ENCODE measurements at places on chromosomes 5 and 9.
A peak's percentile ranks its signal among the peaks of the same experiment; 100 is the strongest.

DNA sequence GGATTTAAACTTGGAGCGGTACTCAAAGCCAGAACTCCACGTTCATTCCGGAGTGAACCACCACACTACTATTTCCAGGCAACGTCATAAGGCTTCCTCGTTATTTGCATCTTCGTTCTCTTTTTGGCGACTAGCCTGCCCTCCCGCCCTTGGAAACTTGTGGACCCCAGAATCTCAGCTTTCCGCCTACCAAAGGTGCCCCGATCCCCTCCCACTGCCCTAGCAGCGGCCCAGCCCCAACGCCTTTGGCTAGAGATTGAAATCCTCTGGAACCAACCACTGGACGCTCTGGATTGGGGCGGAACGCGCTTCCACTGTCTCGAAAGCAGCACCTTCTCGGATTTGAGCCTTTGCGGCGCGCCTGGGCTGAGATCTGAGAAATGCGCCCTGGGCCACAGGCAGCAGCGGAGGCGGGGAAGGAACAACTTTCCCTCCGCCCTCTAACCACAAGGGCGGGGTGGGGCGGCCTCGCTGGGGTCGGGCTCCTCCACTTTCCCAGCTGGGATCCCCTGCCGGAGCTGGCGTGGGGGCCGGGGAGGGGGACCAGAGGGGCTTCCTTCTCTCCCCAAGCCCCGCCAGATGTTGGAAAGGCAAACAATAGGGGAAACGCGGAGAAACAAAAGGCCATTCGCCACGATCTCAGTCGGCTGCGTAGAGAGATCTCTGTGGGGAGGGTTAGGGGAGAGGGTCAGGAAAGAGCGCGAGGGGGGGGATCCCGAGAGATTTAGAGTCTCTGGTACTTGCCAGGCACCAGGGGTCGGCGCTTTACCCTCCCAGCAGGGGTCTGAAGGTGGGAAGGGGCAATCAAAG, 1.3 kb downstream of the MOB3B start:
- DNase-seq, result peak; percentile 49

DNA sequence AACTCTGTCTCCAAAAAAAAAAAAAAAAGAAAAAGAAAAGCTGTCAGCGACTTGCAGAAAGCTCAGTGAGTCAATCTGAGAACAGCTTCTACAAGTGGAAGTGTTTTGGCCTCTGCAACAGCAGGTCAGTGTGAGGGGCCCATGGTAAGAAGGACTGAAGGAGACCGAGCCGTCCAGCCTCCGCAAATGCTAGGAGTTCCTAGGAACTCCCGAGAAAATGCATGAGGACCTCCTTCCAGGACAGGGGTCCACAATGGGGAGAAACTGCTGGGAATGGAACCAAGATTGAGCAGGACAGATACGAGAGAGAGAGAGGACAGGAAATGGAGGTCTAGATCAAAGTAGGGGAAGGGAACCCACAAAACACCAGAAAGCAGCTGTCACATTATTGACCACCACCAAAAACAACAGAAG, 180.5 kb downstream of the CRB2 start:
- no peak for DNase-seq

DNA sequence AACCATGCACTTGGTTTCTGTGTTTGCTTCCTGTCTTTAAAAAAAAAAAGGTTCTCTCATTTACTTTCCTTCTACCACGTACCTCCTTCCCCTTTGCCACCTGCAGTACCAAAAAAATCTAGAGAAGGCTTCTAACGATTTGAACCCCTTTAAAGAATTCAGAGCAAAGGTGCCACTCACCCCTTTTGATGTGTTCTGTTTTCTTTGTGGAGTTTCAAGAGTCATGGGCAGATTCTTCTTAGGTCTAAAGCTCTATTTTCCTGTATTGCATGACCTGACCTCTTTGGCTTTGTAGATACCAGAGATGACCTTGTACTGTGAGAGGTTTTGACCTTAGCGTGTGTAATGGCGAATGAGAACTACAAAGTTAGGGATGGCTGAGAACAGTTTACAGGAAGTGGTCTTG, 29.0 kb downstream of the TXNDC8 start:
- DNase-seq, result no peak

- no peak for DNase-seq
Measured at GRCh38 chr5:154714266-154714986, 40.8 kb upstream of the LARP1 start.

Data from activated naive CD4-positive, alpha-beta T cell (primary cell).